ENCODE measurements at places on chromosomes 7 and 10.

DNA sequence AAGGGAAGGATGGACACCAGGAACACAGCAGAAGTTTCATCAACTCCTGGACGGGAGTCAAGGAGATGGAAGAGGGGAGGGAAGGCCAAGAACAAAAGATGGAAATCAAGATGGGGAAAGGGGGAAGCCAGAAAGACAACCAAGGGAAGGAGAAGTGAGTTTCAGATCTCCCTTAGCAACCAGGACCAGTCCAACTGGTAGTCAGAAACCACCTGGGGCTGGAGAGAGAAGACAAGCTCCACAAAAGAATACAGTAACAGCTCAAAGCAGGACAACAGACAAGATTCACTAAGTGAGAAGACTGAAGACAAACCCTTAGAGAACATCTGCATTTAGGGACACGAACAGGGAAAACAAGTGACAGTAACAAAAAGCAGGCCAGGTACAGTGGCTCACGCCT, 30.6 kb downstream of the CDCA7L start:
- no peak for DNase-seq

DNA sequence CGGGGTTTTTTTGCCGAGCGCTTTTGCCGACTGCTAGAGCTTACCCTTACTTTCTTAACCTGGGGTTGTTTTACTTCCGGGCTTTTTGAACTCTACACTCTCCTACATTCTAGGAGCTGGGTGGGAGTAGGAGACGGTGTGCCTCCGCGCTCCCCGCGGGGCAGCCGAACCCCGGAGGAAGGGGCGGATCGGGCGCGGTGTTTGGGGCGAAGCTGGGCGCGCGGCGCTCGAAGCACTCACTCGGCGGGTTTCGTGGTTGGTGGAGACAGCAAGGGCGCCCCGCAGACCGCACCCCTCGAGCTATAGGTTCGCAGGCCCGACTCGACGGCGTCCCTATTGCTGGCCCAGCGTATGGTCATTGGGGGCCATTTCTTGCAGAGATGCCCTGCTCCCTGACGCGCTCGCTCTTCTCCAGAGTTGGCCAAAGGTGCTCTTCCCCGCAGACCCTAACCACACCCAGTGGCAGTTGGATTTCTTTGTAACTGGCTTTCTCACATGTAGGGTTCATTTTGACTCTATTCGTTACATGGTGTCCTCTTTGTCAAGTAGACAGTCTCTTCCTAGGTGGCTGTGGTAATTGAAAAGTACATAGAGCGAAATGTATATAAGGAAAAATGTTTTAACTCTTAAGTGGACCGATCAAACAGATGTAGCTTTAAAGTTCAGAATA, 364 bp downstream of the ZNF518A start:
- peak; percentile 87 for DNase-seq

GRCh38 chr7:78099715-78100394, 301.3 kb downstream of the PHTF2 start:
- peak; percentile 55 for DNase-seq

GRCh38 chr10:106815427-106816043, 349.0 kb downstream of the SORCS1 start:
- no peak for DNase-seq

GRCh38 chr10:64091897-64092296, 570.7 kb downstream of the REEP3 start:
- peak; percentile 5 for DNase-seq

GRCh38 chr7:46206476-46207060, 285.5 kb upstream of the IGFBP3 start:
- no peak for DNase-seq

DNA sequence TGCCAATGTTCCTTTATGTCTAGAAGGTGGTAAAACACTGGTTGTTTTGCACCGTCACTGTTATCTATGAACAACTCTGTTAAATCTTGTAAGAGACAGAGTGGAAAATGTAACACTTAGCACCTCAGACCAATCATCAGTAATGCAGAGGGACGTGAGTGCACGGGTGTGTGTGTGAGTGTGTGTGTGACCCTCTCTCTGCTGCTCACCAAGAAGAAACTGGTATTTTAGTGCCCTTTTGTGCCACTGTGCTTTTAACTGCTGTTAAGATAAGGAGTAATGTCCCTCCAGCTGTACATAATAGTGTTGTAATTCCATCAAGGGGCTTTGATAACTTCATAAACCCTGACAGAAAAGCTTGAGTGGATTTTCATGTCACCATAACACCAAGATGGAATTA, 130.1 kb downstream of the CREB5 start:
- no peak for DNase-seq

GRCh38 chr10:75295868-75296441, 60.2 kb upstream of the COMTD1 start:
- peak; percentile 33 for DNase-seq

- no peak for DNase-seq
These were observed 95.2 kb upstream of the EGR2 start for GRCh38 chr10:62911210-62911963.

- DNase-seq: peak; percentile 11
These were observed 47.4 kb downstream of the NRP1 start for GRCh38 chr10:33287112-33287511.

- DNase-seq: peak; percentile 11
These were observed 39.4 kb downstream of the CHST15 start for GRCh38 chr10:124053971-124054370.

DNA sequence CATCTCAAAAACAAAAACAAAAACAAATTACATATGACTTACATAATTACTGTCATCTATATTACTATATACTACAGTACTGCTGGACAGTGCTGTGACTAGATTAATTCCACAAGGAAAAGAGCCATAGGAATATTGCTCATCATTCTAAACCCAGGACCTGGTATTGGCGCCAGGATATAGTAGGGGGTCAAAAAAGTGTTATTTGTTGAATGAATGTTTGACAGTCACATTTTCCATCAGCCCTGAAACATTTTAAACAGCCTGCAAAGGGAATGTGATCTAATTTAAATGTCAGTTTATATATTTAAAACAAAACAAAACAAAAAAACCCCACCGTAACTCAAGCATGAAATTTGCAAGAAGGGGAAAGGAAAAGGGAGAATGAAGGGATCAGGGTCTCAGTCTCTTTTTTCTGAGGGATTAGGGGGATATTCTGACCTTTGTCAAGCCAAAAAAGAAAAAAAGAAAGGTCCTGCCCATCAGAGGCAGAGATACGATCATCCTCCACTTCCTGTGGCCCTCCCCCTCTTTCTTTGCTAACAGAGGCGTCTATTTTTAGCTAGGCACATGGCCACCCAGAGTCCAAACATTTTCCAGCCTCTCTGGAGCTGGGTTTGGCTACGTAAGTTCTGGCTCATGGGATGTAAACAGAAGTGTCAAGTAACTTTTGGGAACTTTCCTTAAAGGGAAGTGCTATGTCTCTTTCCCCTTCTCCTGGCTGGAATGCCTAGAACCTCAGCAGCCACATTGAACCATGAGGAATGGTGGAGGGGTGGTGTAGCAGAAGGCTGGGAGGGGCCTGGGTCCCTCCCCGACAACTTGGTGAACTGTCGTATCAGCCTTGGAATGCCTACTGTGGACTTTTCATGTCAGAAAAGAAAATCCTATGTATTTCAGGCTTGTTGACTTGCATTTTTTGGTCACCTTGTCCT, 44.6 kb upstream of the DLG5 start:
- peak; percentile 3 for DNase-seq

- peak; percentile 33 for DNase-seq
These were observed 26.3 kb downstream of the UNC5B start for GRCh38 chr10:71238626-71239025.

DNA sequence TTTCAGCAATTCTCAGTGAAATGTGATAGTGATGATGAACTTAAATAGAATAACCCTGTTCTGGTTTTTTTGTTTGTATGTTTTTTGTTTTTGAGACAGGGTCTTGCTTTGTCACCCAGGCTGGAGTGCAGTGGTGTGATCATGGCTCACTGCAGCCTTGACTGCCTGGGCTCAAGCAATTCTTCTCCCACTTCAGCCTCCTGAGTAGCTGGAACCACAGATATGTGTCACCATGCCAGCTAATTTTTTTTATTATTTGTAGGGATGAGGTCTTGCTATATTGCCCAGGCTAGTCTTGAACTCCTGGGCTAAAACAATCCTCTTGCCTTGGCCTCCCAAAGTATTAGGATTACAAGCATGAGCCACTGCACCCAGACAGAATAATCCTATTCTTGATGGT, 14.3 kb upstream of the COL17A1 start:
- no peak for DNase-seq

- DNase-seq: no peak
These were observed 2.3 kb downstream of the DPYSL4 start for GRCh38 chr10:132189016-132189415.

DNA sequence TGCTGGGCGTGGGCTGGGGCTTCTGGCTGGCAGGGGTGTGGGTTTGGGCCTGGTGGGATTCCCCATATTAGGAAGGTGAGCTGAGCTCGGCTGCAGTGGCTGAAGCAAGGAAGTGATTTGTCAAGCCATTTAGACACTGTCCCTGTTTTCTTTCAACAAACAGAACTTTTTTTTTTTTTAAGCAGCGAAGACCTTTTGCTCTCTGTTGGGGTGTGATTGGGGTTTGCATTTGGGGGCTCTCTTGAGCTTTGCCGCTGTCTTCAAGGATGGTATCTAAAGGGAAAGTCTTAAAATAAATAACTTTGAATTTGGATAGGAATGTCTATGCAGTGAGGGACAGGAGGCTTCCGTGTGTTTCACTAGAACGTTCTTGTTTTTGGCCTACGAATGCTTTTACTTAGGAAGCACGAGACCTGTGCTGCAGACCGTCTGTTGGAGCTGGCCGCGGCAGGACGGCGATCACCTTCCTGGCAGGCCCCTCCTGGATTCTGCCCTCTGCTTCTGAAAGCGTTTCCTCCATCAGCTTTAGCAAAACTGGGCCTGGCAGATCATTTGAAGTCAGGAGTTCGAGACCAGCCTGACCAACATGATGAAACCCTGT, 43.9 kb downstream of the FOXK1 start:
- DNase-seq: no peak

DNA sequence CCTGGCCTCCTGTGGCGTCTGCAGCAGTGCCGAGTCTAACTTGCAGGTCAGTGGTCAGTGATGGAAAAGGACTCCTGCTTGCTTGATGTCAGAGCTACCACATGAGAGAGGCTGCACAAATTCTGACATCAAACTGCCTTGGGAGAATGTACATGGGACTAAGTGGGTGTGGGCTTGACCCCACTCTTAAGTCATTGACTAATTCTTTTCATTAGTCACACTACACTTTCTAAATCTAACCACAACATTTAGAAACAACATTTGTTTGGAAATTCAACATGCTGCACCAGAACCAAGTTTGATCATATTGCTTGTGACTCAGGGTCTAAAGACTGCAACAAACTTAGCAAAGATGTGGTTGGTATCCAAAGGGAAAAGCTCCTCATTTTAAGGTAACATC, 24.4 kb upstream of the CDC14C start:
- no peak for DNase-seq

DNA sequence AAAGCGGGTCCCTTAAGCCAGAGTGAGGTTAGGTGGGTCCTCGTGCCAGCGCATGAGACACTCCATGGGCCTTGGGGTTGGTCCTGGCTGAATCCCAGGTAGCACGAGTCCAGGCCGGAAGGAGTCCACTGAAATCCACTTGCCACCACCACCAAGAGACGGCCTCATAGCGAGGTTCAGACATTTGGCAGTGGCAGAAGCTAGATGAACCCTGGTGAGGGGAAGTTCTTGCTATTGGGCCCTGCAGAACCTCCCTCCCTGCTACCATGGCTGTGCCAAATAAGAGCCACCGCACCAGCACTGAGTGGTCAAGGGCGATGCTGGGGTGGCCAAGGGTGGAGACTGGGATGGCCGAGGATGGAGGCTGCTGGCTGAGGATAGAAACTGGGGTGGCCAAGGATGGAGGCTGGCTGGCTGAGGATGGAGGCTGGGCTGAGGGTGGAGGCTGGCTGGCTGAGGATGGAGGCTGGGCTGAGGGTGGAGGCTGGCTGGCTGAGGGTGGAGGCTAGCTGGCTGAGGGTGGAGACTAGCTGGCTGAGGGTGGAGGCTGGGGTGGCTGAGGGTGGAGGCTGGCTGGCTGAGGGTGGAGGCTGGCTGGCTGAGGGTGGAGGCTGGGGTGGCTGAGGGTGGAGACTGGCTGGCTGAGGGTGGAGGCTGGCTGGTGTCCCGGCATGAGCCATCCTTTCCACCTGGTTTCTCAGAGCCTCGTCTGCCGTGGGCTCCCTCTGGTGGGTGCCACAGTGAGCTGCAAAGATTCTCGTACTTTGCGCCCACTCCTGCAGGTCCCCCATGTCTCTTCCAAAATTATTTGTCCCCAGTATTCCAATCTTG, 88.2 kb downstream of the ELFN1 start:
- peak; percentile 46 for DNase-seq

DNA sequence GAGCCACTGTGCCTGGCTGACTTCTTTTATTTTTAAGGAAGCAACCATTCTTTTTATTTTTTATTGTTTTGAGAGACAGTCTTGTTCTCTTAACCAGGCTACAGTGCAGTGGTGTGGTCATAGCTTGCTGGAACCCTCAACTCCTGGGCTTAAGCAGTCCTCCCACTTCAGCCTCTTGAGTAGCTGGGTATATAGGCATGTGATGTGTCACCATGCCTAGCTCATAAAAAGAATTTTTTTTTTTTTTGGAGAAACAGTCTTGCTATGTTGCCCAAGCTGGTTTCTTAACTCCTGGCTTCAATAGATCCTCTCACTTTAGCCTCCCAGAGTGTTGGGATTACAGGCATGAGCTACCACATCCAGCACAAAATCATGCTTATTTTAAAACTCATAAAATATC, 5.8 kb downstream of the MCU start:
- DNase-seq: no peak

DNA sequence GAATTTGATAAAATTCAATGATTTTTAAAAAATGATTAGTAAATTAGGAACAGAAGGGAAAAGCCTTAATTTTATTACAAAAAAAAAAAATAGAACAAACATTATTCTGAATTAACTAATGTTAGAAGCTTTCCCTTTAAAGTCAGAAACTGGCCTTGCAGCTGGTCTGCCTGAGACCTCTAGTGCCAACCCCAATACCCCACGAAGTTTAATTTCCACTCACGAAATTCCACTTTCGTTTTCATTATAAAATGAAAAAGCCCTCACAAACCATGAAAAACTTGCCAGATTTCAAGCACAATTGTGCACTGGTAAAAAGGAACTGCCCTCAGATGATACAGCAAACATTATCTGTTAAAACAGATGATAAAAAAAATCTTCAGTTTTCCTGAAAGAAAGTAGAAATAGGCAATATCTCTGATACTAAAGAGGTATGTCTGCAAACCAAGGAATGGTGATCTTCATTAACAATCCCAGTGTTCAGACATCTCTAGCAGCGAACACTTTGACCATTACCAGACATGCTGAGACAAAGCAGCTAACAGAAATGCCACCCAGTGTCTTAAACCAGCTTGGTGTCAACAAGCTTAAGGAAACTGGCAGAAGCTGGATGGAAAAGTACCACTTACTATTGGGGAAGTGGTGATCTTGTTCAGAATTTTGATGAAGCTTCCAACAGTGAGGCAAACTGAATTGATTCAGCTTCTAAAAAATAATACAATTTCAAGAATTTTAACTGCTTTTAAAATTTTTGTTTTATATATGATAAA, 80.2 kb downstream of the PALS2 start:
- no peak for DNase-seq

GRCh38 chr7:85115862-85116261, 71.0 kb downstream of the SEMA3D start:
- DNase-seq: no peak

Data from NCI-H69 (cell line).